ENCODE measurements at places on chromosomes 12 and 14.

DNA sequence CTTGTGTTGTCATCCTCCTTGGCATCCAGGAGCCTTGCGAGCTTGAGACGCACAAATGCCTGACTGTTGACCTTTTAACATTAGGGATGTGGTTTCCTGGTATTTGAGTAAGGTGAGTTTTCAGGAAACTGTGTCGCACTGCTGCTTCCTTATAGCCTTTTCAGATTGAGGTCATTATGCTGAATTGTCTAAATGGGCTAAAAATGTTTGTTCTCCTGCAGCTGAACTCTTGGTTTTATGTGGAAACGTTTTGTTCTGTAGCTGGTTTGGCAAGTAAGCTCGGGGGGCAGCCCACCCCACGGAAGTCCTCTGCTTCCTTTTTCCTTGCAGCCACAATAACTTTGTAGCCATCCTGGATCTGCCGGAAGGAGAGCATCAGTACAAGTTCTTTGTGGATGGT lies 5.7 kb downstream of the PRKAB1 start:
- DNase-seq = no peak

DNA sequence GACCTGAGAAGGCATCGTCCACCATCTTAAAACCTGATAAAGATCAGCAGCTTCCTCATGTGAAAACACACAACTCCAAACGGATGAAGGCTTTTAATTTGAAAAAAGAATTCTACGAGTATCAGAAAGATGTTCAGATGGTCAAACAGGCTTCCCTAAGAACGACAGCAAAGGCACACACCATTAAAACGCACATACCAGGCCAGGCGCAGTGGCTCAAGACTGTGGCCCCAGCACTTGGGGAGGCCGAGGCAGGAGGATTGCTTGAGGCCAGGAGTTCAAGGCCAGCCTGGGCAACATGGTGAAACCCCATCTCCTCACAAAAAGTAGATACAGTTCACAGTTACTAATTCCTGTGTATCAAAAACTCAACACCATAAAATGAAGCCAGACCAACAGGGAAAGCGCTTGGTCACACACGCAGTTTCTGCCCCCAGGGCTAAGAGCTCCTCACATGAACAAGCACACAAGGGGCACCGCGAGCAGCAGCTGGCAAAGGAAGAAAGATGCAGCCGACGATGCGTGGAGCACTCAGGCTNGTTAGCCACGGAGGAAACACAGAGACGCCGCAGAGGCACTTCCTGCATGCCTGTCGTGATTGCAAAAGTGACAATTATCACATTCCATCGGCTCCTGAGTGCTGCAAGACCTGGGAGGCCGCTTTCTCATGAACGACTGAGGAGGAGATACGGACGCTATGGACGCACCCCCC lies 78.0 kb downstream of the NOC4L start:
- peak; percentile 75 for DNase-seq

DNA sequence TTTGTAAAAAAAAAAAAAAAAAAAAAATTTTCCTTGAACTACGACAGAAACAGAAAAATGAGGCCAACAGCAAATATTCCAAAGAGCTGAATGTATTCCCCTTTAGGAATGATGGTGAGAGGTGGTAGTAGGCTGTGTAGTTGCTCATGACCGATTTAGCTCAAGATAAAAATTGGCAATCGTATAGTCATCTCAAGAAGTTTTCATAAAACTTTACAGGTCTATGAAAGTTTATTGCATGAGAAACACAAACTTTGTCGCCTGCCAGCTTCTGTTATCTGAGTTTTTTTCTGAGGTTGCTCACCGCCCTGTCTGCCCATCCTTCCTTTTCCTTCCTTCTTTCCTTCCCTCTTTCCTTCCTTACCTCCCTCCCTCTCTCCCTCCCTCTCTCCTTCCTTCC lies 605.5 kb downstream of the BCL11B start:
- DNase-seq = no peak

DNA sequence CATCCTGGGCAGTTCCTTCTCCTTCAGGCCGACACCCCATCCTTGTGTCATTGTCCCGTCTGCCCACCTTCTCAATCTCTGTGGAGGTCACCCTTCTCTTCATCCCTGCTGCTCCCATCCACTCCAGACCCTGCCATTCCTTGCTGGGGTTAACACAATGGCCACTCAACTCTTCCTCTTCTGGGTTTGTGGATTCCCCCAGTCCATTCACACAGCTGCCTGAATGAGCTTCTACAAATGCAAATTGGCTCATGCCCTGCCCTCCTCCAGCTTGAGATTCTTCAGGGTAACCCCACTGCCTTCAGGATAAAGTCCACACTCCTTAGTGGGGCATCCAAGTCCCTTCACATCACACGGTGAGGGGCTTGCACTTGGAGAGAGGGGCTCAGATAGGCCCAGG lies 17.2 kb upstream of the PRMT8 start:
- DNase-seq = no peak

- DNase-seq = peak; percentile 78
Observed at GRCh38 chr12:2291182-2291832, 238.5 kb downstream of the CACNA1C start.

- DNase-seq = no peak
Observed at GRCh38 chr12:68198507-68199086, 27.0 kb downstream of the IL26 start.

GRCh38 chr14:61332658-61333029 lies 11.3 kb downstream of the PRKCH start:
- no peak for DNase-seq

- DNase-seq = no peak
Observed at GRCh38 chr12:3464561-3464960, 26.4 kb upstream of the PRMT8 start.

DNA sequence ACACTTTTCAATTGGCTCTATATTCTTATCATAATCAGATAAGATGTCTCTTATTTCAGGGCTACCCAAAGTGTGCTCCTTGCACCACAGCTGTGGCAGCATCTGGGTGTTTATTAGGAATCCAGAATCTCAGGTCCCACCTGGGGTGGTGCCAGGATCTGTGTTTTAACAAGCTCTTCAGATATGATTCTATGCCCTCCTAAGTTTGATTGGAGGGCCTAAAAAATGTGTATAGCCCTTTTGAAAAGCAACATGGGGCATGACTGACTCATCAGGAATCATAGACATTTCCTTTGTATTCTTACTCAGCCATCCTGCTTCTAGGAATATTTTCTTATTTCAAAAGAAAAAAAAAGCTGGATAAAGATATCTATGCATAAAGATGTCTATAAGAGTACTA lies 103.1 kb downstream of the HELB start:
- DNase-seq = no peak

- DNase-seq = no peak
Observed at GRCh38 chr12:2489275-2489674, 305.5 kb upstream of the FKBP4 start.

DNA sequence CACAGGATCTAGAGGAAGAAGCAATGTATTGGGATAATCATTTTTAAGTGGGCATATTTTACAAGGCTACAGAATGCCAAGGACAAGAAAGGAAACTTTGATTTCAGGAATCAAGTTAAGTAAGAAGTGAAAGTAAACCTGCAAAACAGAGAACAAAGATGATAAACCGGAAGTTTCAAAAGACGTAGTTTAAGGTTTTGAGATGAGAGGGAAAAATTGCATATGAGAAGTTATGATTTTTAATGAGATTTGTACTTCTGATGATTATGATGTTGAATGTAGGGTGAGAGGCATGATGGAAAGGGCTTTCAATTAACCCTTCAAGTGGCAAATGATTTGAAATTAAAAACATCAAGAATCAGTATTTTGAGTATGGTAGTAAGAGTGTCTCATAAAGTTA lies 134.9 kb downstream of the CAPZA3 start:
- no peak for DNase-seq

- no peak for DNase-seq
Observed at GRCh38 chr14:84969501-84969900, 560.4 kb upstream of the FLRT2 start.

DNA sequence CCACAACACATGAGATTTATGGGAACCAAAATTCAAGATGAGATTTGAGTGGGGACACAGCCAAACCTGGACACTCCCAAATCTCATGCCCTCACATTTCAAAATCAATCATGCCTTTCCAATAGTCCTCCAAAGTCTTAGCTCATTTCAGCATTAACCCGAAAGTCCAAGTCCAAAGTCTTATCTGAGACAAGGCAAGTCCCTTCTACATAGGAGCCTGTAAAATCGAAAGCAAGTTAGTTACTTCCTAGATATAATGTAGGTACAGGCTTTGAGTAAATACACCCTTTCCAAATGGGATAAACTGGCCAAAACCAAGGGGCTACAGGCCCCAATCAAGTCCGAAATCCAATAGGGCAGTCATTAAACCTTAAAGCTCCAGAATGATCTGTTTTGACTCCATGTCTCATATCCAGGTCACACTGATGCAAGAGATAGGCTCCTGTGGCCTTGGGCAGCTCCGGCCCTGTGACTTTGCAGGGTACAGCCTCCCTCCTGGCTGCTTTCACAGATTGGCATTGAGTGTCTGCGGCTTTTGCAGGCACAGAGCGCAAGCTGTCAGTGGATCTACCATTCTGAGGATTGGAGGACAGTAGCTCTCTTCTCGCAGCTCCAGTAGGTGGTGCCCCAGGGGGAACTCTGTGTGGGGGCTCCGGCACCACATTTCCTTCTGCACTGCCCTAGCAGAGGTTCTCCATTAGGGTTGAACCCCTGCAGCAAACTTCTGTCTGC lies 60.1 kb downstream of the LRIG3 start:
- no peak for DNase-seq

GRCh38 chr12:121476477-121476876 lies 76.6 kb downstream of the RNF34 start:
- no peak for DNase-seq

GRCh38 chr12:80936642-80937390 lies 918 bp downstream of the LIN7A start:
- no peak for DNase-seq

DNA sequence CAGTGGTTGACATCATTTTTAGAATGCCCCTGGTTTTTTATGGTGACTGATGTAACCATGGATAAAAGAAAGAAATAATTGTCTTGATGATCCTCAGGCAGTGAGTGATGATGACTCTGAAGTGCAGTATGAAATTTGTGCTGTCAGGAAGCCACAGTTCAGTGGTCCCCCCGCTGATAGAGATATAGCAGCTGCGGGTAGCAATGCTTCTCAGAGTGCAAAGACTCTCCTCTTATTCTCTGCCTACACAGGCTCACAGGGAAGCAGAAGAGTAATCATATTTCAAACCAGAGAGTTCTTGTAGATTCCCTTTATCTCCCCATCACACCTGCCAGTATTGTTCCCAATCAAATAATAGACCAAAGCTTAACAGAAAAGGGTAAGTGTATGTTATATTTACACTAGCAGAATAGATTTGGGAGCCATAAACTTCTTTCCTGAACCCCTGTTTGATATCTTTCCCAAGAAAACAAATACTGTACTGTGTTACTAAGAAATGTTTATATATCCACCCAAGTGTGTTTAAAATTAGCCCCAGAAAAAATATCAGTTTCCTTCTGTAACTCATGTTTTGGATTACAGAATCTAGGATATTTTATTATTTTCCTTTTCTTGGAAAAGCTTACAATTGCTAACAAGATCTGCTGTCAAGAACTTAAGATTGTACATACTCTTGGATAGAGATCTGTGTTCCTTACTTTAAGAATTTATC lies 1817.4 kb upstream of the FLRT2 start:
- DNase-seq = no peak

- no peak for DNase-seq
Observed at GRCh38 chr12:123113026-123113425, 37.9 kb downstream of the PITPNM2 start.

DNA sequence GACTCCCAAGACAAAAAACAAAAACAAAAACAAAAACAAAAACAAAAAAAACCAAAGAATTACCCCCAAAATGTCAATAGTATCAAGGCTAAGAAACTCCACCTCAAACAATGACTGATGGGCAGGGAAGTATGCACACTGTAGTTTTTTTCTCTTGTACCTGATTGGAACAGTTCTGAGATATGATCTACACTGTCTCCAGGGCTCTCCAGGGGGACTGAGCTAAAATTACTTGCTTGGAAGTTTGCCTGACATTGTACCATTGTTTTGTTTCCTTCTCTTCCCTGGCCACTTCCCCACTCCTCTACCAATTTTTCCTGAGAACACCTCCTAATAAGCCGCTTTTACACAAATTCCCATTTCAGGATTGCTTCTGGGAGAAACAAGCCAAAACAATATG lies 22.3 kb upstream of the CATSPERB start:
- DNase-seq = no peak

DNA sequence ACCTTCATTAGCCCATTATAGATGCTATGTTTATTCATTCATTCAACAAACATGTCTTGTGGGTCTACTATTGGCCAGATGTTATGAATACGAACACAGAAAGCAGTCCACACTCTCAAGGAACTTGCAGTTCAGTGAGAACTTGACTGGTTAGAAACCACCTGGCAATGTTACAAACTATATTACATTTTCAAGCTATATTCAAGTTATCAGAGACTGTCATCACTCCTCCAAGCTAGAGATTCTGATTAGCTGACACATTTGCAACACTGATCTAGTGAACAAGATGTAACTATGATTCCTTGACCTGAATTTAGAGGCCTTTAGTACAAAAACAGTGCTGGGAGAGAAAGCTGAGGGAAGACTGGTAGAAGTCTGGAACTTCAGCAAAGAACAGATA lies 170.7 kb upstream of the EEA1 start:
- no peak for DNase-seq

GRCh38 chr12:110599334-110599733 lies 14.6 kb upstream of the TCTN1 start:
- DNase-seq = no peak

DNA sequence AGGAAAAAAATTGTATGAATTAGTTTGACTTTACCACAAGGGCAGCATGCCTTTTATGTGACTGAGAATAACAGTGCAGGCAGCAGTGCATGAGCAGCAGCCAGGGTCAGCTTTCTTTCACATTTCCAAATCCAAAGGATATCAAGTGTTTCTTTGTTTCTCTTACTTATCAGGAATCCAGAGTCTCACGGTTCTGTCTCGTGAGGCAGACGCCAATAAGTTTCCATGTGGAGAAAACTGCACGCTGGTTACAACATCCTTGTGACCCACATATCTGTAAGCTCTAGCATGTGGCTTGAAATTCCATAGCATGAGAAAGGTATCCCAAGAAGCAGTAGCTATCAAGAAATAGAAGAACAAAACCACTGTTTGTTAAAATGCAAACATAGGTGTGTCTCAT lies 27.6 kb downstream of the GALNT4 start:
- DNase-seq = no peak

GRCh38 chr12:8629486-8630033 lies 16.9 kb upstream of the AICDA start:
- DNase-seq = peak; percentile 47

DNA sequence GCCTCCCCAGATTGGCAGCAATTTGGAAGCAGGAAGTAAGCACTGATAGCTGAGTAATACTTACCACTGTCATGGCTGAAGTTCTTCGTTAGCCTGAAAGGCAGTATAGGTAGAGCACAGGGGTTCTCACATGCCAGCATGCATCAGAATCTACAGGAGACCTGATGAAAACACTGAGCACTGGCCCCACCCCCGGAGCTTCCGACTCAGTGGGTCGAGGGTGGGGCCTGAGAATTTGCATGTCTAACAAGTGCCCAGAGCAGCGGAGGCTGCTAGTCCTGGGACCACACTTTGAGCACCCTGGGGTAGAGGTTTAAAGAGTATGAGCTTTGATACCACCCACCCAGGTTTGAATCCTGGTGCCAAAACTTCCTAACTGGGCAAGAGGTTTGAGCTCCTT lies 89.6 kb downstream of the FBXW8 start:
- peak; percentile 30 for DNase-seq
